Activated naive CD4-positive, alpha-beta T cell treated with anti-CD3 and anti-CD28 coated beads, Interleukin-2, amount 50 U/mL, for 72 hours (primary cell): ENCODE measurements at places on chromosomes 2 and 18. TPM values are rescaled to one million over a fixed set of nuclear protein-coding genes. Genes with fewer than 3 reads are reported as not detected.

DNA sequence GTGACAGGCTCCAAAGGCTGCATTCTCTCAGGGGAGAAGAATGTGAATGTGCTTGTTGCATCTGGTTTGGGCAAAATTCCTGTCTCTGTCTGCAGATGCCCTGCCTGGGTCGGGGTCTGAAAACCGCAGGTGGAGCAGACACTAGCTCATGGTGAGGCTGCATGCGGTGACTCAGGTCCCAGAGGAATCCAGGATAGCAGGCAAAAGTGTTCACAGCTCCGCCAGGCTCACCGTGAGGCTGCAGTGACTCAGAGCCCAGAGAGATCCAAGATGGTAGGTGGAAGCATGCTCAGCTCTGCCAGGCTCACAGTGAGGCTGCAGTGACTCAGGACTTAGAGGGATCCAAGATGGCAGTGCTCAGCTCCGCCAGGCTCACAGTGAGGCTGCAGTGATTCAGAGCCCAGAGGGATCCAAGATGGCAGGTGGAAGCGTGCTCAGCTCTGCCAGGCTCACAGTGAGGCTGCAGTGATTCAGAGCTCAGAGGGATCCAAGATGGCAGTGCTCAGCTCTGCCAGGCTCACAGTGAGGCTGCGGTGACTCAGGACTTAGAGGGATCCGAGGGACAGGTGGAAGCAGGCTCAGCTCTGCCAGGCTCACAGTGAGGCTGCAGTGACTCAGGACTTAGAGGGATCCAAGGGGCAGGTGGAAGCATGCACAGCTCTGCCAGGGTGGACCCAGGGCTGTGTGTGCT, 200.5 kb downstream of the ACKR3 start:
- no peak for DNase-seq

DNA sequence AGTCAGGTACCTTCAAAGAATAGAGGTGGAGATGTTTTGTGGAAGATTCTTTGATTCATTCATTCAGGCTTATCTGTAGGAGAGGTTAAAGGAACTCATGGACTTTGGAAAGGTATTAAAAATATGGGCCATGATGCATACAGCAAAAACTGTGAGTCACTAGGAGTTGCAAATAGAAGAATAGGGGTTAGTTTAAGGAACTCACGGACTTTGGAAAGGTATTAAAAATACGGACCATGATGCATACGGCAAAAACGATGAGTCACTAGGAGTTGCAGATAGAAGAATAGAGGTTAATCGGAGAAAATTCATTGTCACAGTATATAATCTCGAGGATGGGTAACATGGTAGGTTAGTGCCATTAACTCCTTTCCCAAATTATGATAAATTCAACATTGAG, 41.2 kb downstream of the SLC9A2 start:
- no peak for DNase-seq

DNA sequence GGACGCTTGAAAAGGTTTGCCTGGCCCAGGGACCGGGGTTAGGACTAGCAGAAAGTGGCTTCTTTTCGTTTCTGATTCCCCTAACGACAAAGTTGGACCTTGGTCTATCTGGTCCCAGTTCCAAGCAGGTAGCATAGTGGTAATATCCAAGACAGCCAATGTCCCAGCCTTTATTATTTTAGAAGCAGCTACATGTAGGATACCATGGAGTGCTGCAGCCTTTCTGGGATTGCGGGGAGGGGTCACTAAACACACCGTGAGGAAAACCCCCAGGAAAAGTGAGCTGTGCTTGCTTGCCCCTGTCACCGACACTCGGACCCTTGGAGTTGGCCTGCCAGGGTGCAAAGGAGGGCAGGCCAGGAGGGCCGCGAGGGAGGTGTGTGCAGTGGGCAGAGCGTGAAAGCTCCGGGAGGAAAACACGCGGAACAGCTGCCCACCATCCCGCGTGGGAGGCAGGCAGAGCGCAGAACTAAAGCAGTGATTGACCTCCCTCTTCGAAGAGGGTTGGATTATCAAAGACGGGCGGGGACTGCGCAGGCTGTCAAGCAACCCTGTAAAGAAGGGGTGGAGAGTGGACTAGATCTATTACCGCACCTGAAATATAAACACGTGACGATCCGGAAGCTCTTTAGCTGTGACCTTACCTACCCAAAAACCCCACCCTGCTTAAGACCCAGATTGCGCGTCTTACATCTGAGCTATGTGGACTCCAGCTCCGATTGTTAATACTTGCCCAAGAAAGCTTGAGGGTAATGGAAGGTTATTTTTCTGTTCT, 624 bp upstream of the MAP4K3 start:
- peak; percentile 58 for DNase-seq

GRCh38 chr2:130736487-130736886, 7.6 kb downstream of the GPR148 start:
- no peak for DNase-seq

Gene ATL2
- 46.3 TPM for total RNA-seq

DNA sequence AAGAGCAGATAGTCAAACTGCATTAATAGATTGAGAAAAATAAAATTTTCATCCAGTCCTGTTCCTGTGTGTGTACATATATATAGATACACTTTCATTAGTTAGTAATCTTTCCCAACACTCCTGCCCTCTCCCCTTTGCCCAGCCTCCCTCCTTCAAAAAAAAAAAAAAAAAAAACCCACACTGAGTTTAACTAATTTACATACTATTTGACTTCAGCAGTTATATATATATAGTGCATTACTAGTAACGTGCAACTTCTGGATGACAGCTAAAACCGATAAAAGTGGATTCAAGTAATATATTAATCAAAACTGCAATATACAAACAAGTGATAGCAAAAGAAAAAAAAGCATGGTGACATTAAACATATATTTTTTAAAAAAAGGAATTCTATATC, 1.4 kb downstream of the FIGN start:
- no peak for DNase-seq

Gene POTEC
- not detected for total RNA-seq

Gene UGT1A8
- not detected for total RNA-seq

GRCh38 chr2:232541195-232541960, 1.9 kb downstream of the CHRNG start:
- DNase-seq: peak; percentile 52

DNA sequence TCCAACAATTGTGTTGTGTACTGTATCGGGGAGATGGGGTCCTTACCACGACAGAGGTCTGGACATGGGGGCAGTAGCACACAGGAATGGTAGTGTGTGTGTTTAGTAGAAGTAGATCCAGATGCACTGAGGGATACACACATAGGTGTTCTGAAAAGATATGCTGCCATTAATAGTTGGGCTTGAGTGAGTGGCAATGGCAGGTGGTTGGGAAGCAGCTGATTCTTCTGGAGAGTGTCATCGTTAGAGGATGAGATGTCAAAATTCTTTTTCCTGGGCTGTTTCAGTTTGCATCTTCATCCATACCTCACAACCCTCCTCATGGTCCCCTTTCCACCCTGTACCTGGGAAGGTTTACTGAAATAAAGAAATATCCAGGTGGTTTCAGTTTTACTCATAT, 66.6 kb downstream of the UGGT1 start:
- no peak for DNase-seq

Gene IL36A
- not detected for total RNA-seq
